ENCODE measurements at places on chromosomes 1 and 21.

DNA sequence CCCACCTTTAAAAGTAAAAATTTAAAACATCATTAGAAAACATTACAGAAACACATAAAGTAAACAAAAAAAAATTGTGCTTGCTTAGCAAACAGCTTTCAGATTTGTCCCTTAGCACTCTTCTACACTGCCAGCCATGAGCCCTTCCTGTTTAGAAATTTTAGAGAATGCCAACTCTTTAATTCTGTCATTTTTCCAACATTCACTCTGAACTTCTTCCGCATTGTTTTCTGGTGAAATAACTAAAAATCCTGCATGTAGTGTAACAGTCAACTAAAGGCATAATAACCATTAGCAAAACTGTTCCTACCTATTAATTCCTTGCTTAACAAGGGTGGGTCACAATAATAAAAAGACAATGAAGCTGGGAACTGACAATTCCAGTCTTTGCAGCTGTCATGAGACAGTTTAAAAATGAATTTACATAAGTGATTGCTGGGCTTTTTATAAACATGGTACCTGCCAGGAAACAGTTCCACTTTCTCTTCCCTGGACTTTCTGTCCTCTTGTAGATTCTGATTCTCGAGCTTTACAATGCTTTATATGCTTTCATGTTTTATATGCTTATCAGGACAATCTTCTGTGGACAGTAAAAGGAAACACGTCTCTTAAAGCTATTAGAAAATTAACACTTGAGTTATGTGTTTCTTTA lies 19.0 kb downstream of the GNG12 start:
- DNase-seq: no peak

DNA sequence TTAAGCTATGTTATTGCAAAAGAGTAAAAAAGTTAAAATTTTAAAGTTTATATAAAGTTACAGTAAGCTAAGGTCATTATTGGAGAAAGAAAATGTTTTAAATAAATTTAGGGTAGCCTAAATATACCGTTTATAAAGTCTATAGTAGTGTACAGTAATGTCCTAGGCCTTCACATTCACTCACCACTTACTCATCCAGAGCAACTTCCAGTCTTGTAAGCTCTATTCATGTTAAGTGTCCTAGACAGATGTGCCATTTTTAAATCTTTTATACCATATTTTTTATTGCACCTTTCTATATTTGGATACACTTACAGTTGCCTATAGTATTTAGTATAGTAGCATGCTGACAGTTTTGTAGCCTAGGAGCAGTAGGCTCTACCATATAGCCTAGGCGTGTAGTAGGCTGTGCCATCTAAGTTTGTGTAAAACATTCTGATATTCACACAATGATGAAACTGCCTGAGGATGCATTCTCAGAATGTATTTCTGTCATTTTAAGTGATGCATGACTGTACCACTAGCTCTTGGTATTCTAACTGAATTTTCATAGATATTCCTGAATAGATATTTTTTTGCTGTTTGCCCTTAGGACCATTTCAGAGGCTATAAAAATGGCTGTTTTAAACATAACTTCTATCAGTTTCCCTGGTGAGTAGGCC lies 26.8 kb downstream of the PPP2R5A start:
- no peak for DNase-seq

GRCh38 chr1:102863704-102864103 lies 244.6 kb downstream of the COL11A1 start:
- no peak for DNase-seq

GRCh38 chr1:66788231-66788939 lies 12.7 kb downstream of the INSL5 start:
- DNase-seq: peak; percentile 2

- no peak for DNase-seq
These were observed 238.9 kb upstream of the PRMT6 start for GRCh38 chr1:106817575-106817974.

- DNase-seq: no peak
These were observed 39.3 kb downstream of the PDE9A start for GRCh38 chr21:42692688-42693087.

GRCh38 chr1:54362881-54363340 lies 43.3 kb downstream of the SSBP3 start:
- no peak for DNase-seq

GRCh38 chr1:33725556-33726160 lies 138.2 kb upstream of the HMGB4 start:
- no peak for DNase-seq

DNA sequence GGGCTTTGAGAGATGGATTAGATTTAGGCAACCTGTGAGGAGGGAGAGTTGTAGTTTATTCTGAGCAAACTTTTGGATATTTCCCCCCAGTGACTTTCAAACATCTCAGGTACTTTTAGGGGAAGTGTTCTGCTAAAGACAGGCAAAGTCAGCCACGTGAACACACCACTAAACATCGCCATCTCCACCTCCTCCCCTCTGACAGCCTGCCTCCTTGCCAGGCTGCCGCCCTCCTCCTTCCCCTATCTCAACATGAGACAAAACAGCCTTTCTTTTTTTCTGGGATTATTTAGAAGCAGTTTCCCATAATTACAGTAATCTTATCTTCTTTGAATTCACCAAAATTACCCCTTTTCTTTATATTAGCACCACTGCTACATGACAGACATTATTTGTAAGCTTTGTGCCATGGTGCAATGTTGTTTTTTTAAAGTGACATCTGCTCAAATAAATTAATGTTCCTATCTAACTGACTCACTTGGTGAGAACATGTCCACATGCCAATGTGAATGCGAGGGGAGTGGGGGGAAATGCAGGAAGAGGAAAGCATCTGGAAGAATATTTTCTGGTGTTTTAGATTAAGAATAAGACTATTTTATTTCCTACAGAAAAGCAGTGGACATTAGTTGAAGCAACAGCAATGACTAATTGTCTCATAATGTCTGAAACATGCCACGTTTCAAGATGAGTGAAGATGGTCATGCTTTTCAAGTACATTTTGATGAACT lies 147.8 kb upstream of the ATP1B1 start:
- DNase-seq: no peak

DNA sequence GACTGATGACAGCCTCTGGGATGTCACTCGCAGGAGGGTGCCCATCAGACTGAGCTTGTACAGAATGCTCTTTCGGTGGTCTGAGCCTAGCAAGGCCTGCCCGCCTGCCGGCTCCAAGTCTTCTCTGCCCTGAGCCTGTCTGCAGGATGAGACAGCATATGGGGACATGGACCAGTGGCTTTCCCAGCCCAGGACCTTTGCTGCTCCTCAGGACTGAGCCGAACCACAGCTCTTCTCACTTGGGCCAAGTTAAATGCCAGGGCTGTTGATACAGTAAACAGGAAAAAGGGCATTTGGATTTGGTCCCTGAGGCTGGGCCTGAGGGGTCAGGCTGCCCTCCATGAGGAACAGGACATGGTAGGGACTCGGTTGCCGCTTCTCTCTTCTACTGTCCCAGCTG lies 64.3 kb upstream of the EPS8L3 start:
- no peak for DNase-seq

DNA sequence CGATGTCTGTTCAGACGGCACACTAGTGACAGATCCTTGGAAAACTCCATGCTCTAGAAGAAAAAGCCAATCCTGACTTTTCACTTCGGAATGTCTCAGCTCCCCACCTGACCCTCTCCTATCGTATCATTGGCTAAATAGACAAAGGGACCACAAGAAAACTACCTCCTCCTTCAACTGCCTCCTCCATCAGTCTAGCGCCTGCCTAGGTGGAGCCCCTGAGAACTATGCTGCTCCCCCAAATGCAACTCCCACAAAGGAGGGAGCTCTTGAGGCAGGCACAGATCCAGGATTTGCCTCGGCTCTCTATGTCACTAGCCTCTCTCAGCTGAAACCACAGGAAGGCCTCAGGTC lies 148.4 kb downstream of the TOMM20 start:
- DNase-seq: no peak

DNA sequence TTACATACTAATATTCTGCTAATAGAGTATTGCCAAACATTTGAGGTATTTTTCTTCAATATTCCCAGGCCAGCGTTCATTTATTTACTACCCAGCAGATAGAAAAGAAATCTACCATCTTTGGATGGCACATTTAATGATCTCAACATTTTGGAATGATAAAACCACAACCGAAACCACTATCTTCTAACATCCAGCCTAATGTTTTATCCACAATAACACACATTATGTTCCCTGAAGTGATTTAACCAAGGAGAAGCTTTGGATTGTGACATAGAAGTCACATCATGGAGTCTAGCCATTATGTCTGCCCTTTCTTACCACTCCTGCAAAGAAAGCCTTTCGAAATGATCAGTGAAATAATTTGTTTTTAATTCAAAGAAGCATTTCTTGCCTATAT lies 497.1 kb upstream of the PLXNA2 start:
- no peak for DNase-seq

- no peak for DNase-seq
These were observed 2.8 kb downstream of the DIRAS3 start for GRCh38 chr1:68047659-68048026.

DNA sequence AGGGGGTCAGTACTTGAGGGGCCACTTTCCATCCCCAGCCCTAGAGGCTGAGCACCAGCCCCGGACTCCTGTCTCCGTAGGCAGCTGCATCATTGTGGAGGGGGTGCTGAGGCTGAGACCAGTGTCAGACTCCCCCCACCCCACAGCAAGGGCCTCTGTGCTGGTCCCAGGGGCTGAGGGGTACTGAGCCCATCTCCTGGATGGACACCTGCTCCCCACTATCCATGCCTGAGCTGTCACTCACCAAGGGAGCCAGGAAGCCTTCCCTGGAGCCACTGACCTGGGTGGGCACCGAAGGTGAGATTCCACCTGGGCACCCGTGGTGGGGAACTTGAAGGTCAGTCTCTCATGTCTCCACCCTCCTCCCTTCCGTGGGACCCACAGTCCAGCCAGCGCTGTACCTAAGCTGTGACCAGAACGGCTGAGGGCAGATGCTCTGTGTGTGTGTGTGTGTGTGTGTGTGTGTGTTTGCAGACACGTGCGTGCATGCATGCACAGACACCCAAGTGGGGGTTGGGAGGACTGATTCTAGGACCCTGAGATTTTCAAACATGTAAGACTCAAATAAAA lies 9.3 kb downstream of the DISP3 start:
- no peak for DNase-seq

DNA sequence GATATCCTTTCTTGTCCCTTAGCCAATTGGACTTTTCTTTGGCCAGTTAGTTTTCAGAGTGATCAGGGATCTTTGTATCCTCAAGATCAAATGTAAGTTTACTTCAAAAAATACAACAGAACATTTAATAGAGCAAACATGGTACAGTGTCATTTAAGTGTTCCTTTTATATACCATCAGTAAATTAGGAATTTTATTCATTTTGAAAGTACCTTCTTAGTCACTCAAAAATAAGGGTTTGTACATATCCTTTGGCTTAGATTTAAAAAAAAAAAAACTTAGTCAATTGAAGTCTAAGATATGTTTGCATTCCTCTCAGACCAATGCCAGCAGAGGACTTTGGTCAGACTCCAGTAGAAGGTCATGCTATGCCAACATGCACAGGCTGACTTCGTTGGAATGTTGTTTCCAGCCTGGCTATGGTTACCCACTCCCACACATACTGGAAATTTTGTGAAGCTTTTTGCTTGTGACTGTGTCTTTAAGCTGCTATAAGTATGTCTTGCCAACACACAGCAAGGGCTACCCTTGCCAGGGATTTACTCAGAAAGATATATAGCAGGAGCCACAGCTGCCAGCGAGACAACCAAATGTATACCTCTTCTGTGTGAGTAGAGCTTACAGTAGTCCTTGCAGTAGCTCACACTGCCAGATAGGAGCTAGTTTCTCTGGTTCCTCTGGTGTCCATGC lies 81.5 kb upstream of the LRIF1 start:
- no peak for DNase-seq

GRCh38 chr1:32890516-32891240 lies 4.4 kb downstream of the HPCA start:
- DNase-seq: no peak

DNA sequence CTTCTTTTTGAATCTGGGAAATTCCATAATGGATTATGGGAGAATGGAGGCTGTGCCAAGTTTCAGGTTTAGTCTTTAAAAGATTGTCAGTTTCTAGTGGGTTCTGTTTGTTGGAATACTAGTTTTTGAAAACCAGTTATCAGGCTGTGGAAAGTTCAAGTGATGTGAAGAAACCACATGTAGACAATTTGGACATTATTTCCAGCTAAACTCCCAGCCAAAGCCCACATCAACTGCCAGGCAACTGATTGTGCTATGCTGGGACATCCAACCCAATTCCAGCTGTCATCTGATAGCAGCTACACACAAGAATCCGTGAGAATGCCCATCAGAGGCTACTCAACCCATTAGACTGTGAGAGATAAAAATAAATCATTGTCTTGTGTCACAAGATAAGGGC lies 546.1 kb upstream of the ADAMTS5 start:
- DNase-seq: no peak

- no peak for DNase-seq
These were observed 1.6 kb downstream of the KCNE1 start for GRCh38 chr21:34510148-34511142.

GRCh38 chr1:200311256-200311655 lies 98.6 kb downstream of the ZNF281 start:
- no peak for DNase-seq

- DNase-seq: no peak
These were observed 185.8 kb downstream of the HS2ST1 start for GRCh38 chr1:87100271-87100670.

All from T follicular helper cell (primary cell).